Activated naive CD8-positive, alpha-beta T cell treated with anti-CD3 and anti-CD28 coated beads, Interleukin-2, amount 10 ng/mL, durations not matched to agents 7 days and 5 days (primary cell): ENCODE measurements at places on chromosomes 7 and 10. TPM values are rescaled to one million over a fixed set of nuclear protein-coding genes. Genes with fewer than 3 reads are reported as not detected.

GRCh38 chr7:73431041-73431835 lies 2.3 kb upstream of the FZD9 start:
- DNase-seq = no peak

DNA sequence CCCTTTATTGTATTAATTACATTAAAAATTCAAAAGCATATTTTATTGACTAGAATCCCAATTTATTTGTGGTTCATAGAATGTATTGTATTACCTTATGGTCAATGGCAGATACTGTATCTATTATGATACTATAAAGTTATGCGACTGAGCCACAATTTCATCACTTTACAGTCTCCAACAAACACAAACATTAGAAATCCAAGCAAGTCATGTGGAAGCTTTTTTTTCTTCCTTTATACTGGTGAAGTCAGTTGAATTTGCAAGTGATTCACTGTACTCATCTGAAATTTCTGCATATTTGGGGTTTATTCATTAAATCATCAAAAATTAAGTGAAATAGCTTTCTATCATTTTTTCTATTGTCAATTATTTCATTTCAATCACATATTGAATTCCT lies 54.3 kb downstream of the BMPER start:
- no peak for DNase-seq

DNA sequence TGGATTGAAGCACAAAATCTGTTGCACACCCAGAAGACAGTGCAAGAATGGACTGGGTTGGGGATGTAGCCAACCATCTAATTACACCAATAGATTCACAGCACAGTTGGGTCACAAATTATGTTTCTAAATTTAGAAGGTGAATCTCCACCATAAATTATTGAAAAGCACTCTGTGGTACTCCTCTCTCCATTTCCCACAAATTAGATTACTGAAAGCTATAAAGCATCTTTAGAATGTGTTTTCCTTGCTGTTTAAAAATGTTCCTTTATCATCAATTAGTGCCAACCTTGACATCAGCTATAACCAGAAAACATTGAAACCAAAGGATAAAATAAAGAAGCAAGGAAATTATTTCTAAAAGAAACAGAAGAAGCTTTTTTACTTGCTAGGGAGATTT lies 39.9 kb upstream of the HDAC9 start:
- DNase-seq = no peak

DNA sequence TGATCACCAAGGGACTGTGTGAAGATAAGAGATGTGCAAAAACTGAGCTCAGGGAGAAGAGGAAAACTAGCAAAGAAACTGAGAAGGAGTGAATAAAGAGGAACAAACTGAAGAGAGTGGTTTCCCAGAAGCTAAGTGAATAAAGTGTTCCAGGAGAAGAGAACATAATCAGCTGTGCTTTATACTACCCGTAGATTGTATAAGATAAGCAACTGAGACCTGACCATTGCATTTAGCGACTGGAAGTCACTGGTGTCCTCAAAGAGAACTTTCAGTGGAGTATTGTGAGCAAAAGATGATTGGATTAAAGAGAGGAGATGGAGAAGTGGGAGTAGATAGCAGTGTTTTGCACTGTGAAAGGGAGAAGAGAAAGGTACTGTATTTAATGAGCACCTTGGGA lies 14.6 kb downstream of the PHTF2 start:
- no peak for DNase-seq

DNA sequence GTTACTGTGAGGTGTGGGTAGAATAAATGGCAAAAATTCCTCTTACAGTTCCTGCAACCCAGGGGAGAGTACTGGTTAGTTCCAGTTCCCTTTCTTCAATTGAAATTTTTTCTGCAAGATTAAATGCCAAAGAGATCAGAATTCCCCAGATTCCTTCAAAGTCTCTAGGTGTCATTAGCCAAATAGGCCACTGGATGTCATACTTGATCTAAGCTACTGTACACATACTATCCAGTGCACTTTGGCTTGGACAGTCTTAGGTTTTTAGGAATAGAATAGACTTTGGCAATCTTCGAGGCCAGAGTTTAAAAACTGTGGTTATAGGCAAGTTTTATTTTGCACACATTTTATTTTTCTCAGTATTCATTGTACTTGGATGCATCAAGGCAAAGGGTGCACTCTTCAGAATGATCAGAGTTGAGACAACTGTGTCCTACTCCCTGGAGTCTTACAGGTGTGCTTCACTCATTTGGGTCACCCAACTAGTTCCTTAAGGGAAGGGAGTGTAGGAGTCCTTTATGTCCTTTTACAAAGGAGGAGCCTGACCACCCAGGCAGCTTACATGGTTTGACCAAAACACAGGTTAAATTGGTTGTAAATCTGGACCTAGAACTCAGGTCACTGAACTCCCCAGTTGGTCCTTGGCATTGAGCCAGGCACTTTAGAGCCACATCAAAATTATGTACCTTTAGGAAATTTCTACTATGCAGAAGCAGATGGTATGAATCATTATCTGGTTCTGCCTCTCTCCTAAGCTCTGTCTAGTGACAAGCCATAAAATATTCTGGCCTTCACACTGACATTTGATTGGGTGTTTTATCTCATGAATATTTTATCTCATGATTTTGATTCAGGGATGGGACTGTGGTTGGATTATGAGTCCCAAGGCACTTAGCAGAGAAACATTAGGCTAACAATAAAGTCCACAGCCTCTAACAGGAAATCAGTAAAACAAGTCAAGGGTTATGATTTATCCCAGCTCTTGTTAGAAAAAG lies 49.5 kb downstream of the ASAH2B start:
- DNase-seq = no peak

GRCh38 chr7:83101530-83101929 lies 61.2 kb downstream of the PCLO start:
- no peak for DNase-seq

GRCh38 chr7:90706072-90706716 lies 110.1 kb downstream of the CDK14 start:
- no peak for DNase-seq

The TSPAN12 gene
- total RNA-seq = not detected

The BLNK gene
- 0.44 TPM for total RNA-seq

The PNLIPRP2 gene
- not detected for total RNA-seq

The GDF10 gene
- 0.11 TPM for total RNA-seq

The MBL2 gene
- total RNA-seq = not detected

The OR2A7 gene
- 2.2 TPM for total RNA-seq

The ADAM8 gene
- total RNA-seq = 90.8 TPM
